NCI-H1417 (cell line): ENCODE measurements at places on chromosomes 13 and 19.
A peak's percentile ranks its signal among the peaks of the same experiment; 100 is the strongest.

GRCh38 chr13:36520111-36520510 lies 87.8 kb downstream of the CCNA1 start:
- DNase-seq = no peak

- DNase-seq = peak; percentile 97
Observed at GRCh38 chr19:50325310-50326100, 3.7 kb downstream of the KCNC3 start.

- peak; percentile 57 for DNase-seq
Observed at GRCh38 chr19:53511933-53512374, 26.0 kb upstream of the ZNF331 start.

DNA sequence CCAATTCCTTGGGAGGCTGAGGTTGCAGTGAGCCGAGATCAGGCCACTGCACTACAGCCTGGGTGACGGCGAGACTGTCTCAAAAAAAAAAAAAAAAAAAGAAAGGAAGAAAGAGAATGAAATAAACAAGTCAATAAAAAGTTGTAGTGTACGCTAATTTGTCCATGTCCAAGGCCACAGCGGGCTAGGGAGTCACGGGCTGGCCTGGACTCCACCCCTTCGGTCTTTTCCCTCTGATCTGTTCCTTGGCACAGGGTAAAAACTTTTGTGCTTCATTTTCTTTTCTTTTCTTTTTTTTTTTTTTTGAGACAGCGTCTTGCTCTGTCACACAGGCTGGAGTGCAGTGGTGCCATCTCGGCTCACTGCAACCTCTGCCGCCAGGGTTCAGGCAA lies 19.4 kb upstream of the MKNK2 start:
- DNase-seq = no peak
